Stimulated activated CD4-positive, alpha-beta T cell treated with anti-CD3 and anti-CD28 coated beads, Interleukin-2, amount 100 ng/mL, for 4 hours (primary cell): ENCODE measurements at places on chromosomes 2 and 18.

- no peak for DNase-seq
Observed at GRCh38 chr18:13048061-13048595, 57.0 kb downstream of the CEP192 start.

DNA sequence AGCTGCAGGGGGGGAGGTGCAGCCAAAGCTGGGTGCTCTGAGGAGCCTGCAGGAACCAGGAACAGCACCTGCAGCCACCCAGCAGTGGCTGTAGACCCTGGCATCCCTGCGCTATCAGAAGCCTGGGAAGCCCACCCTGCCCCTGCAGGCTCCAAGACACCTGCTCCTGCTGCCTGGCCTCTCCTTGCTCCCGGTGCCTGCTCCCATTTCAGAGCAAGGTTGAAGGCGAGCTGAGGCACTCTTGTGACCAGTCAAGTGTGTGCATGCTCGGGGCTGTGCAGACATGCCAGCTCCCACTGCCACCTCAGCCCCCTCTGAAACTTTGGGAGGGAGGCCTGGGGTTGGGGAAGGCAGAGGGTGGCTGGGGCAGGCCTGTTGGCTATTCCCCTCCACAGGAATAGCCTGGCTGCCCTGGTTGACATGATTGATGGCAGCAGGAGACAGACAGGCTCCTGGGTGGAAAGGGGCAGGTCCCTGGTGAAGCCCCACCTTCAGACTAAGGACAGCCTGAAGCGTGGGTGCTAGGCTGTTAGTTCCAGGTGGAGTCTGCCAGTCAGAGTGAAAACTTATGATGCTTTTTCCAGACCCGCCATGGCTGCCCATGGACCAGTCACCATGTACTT is 151.4 kb downstream of the MBD5 start:
- no peak for DNase-seq

DNA sequence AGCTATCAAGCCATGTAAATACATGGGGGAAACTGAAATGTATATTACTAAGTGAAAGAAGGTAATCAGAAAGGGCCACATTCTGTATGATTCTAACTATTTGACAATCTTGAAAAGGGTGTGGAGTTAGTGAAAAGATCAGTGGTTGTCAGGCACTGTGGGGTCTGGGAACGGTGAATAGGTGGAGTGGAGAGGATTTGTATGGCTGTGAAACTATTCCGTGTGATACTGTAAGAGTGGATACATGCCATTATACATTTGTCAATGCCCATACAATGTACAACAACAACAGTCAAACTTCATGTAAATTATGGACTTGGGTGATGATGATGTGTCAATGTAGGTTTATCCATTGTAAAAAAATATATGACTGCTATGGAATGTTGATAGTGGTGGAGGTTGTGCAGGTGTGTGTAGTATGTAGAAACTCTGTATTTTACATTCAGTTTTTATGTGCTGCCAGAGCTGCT is 1116.2 kb downstream of the SUCLG1 start:
- no peak for DNase-seq

- no peak for DNase-seq
Observed at GRCh38 chr18:42338683-42339082, 383.6 kb downstream of the PIK3C3 start.

DNA sequence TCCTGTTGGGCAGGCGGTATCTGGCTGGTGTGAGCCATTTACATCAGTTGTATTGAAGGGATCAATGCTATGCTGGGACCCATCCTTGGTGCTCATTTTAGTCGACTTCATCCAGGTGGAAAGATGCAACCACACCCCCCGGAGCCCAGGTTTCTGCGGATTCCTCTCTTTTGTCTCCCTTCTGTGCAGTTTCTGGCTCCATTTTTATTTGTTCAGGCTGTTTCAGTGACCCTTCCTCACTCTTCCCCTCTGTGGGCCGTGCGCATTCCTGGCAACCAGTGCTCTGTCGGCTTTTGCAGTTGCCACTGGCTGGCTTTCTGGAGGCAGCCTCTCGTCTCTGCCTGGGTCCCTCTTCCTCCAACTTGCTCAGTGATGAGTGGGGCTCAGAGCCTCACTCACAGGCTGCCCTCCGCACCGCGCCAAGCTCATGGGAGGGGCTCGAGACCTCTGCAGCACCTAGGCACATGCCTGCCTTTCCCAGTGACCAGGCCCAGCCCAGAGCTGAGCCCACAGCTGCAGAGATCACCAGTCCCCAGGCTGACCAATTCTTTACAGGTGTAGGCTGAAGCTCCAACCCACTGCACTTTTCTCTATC is 12.1 kb downstream of the SH3RF3 start:
- DNase-seq: no peak

DNA sequence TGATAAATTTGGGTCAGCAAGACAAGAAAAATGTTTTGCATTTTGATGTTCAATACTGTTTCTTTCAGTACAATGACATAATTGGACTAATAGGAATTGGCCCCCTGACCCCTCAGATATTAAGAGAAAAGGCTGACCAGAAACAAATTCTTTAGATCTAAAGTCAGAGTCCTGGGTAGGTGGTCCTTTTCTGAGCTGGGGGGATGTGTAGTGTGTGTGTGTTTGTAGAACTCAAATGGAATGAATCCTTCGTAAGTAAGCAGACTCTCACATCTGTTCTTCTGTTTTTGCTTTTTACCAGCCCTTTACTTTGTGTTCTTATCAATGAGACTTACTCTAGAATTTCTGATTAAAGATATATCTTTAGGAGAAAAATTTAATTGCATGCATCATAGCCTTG is 327.7 kb downstream of the TGIF1 start:
- DNase-seq: no peak

GRCh38 chr2:48838029-48838428 is 82.5 kb upstream of the LHCGR start:
- DNase-seq: no peak

DNA sequence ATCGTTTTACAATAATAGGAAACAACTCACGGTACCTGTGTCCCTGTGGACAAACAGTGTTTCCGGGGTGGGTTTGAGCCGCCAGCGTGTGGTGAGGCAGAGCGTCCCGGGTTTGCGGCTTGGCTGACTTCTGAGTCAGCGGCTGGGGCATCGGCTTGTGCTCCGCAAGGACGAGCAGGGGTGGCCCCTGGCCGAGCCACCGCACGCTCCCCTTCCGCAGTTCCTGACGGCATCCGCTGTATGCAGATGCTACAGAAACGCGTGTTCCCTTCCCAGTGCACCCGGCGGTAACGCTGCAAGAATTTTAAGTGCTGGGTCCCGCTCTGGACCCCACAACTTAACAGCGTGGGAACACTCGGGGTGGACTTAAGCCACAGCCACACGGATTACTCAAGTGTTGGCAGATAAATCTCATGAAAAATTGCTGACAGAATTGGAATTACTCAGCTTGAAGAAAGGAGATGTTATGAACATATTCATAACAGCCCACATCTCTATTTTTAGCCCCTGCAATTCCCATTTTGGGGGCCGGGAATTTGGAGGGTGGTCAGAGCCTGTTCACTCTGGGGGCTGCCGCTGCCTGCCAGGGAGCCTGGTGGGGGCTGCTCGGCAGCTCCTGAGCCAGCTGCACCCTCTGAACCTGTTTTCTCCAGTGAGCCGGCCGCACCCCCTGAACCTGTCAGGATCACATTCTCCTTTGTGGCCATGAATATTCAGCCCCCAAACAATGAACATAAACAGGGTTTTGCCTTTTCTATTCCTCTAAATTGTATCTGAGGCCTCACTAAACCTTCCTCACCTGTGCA is 12.6 kb upstream of the KCNG2 start:
- no peak for DNase-seq

GRCh38 chr2:27914805-27915175 is 24.3 kb downstream of the BABAM2 start:
- DNase-seq: no peak

GRCh38 chr2:132703396-132703795 is 33.4 kb upstream of the LYPD1 start:
- DNase-seq: no peak

GRCh38 chr2:41933585-41934320 is 114.1 kb upstream of the PKDCC start:
- no peak for DNase-seq

GRCh38 chr2:121949271-121949670 is 193.8 kb downstream of the TSN start:
- DNase-seq: no peak

DNA sequence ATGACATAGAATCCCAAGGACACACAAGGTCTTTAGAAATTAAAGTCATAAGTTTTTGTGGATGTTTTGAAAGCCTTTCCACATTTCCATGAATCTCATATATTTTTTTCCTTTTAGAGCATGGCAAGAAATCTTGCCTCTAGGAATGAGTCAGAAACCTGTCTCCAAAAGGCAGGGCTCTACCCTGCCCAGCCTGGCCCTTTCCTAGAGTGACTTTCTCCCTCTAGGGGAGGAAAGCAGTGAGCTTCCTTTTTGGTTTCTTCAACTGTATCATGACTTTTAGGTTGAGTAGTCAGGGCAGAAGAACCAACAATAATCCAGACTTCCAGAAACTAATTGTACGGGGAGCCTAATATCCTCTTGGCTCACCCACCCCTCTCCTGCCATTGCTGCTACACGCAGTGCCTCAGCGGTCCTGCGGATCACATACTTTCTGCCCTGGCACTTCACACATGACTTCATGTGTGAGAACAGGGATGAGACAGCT is 300.3 kb downstream of the AGPS start:
- DNase-seq: no peak

DNA sequence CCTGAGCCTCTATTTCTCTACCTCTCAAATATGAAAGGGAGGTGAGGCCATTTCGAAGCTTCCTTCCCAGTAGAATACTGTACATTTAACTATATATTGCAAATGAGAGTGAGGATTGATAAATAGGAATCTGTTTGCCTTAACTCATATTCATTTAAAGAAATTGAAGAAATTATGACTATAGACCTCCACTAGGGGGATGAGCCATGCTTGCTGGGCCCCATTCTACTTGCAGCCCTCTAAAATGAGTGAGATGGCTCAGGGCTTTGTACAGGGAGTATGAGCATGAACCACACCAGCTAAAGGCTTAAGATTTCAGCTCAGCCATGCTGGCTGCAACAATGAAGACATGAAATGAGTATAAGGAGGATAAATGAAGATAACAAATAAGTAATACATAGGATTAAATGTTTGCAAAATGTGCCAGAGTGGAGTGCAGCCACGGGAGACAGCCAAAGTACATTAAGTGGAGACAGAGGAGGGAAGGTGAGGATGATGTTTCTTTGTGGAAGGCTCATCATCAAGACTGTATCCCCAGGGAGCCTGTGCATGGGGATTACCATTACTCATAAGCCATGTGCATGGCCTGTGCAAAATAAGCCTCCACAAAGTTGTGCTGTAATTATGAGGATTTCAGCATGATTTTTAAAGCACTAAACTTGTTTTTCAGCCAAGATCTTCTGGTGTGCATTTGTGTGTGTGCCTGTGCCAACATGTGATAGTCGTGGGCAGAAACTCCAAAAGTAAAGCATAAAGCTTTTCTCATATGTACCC is 300.8 kb downstream of the CNTNAP5 start:
- no peak for DNase-seq

- DNase-seq: no peak
Observed at GRCh38 chr2:102149243-102149642, 6.7 kb downstream of the IL1R1 start.

DNA sequence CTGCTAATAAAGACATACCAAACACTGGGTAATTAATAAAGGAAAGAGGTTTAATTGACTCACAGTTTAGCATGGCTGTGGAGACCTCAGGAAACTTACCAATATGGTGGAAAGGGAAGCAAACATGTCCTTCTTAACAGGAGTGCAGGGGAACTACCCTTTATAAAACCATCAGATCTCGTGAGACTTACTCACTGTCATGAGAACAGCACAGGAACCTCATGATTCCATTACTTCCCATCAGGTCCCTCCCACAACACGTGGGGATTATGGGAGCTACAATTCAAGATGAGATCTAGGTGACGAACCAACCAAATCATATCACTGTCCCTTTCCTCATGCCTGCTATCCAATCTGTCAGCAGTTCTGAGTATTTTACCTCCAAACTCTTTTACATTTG is 586.7 kb downstream of the TDRD15 start:
- DNase-seq: no peak

- DNase-seq: no peak
Observed at GRCh38 chr2:150639383-150639782, 151.9 kb upstream of the RND3 start.

DNA sequence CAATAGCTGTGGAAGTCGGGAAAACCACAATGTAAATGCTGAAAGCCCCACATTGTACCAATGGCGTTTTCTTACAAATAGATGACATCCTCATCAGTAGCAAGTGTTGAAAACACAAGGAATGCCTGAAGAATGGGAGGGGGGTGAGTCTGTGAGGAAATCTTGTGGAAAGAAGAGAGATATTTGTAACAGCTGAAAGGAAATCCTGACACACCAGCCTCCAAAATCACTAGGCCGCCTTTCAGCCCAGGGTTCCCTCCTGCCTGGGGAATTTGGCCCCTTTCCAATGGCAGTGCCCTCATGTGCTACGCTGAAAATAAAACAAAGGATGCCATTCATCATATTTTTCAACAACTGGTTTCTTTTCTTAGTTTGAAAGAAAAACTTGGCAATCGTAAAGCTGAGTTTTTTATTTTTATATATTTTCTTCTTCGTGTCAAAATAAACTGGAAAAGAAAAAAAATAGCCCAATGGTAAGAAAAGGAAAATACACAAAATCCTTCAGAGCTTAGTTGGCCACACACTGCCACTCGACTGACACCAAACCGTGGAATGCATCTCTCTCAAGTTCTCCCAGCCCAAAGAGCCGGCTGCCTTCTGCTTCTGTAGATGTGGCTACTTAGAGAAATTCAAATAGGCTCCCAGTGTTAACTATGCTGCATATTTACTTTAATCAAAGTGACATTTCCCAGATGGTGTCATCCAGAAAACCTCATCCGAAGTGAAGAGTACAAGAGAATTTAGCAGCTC is 52.0 kb downstream of the FTCDNL1 start:
- DNase-seq: no peak

DNA sequence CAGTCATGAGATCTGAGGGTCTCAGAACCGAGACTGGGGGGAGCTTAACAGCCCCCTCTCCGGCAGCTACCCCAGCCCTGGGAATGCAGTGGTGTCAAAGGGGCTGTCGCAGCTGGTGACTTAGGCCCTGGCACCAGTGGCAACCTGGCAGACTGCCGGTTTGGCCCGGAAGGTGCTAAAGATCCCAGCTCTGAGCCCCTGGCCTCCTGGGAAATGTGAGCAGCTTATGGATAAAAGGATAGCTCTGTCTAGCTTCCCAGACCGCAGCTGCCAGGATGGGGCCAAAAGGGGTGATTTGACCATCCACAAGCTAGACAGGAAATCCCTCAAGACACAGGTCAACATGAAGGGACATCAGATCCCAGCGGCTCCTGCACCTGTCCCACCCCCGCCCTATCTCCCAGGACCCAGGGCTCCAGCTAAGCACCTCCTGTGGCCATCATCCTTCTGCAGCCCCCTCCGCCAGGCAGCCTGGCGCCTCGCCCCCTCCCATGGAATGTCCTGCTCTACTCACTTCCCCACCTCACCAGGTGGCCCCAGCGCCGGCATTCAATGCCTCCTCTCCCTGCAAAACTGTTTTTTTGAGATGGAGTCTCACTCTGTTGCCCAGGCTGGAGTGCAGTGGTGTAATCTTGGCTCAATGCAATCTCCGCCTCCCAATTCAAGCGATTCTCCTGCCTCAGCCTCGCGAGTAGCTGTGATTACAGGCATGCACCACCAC is 33.2 kb upstream of the EFHD1 start:
- no peak for DNase-seq
